ENCODE measurements at places on chromosomes 16 and 17.

DNA sequence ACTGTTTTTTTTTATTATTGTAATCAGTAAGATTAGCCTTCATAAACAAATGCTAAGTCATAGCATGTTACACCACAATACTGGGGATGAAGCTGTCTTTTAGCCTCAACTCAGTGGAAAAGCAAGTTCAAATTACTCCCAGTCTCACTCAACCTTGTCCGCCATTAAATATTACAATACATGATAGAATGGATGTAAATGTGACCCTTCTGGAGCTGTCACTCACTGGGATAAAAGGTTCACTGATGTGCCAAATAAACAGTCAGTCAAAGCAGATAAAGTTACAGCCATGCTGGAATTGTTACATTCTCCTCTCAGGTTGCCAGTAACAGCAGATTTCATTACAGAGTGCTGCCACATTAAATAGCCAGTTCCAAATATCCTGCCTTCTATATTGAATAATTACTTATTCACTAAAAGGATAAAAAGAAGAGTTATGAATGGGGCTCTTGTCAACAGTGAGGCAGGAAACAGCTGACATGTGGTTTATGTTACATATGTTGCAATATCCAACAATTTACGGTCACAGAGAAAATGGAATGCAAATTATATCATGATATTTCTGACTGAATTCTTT, 53.4 kb downstream of the BRIP1 start:
- DNase-seq = no peak

GRCh38 chr16:27374804-27375425, 27.1 kb upstream of the IL21R start:
- DNase-seq = no peak

GRCh38 chr16:19700319-19700781, 17.7 kb downstream of the KNOP1 start:
- DNase-seq = no peak

DNA sequence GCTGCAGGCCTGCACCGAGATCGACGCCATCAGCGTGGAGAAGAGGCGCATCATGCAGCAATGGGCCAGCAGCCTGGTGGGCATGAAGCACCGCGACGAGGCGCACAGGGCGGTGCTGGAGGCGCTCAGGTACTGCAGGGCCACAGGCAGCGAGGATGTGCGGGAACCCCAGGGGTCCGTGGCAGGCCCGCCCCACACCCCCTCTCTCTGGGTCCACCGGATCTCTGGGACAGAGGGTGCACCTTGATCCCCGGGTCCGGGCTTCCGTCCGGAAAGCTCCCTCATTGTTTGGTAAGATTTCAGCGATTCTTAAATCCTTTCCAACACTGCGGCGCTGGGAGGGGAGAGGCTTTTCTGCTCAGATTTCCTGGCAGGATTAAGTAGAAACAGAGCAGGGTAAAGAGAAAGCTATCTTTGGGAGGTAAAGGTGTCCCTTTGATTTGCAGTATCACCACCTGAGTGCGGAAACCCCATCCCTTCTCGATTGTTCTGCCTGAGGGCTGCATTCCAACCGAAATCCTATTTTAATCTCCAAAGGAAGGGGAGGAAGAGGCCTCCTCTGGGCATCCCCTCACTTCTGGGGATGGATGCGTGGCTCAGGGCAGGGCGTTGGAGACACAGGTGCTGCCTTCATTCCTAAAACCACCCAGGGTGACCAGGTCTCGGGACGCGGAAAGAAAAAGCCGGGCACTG, 29.2 kb downstream of the CCDC40 start:
- DNase-seq = no peak

DNA sequence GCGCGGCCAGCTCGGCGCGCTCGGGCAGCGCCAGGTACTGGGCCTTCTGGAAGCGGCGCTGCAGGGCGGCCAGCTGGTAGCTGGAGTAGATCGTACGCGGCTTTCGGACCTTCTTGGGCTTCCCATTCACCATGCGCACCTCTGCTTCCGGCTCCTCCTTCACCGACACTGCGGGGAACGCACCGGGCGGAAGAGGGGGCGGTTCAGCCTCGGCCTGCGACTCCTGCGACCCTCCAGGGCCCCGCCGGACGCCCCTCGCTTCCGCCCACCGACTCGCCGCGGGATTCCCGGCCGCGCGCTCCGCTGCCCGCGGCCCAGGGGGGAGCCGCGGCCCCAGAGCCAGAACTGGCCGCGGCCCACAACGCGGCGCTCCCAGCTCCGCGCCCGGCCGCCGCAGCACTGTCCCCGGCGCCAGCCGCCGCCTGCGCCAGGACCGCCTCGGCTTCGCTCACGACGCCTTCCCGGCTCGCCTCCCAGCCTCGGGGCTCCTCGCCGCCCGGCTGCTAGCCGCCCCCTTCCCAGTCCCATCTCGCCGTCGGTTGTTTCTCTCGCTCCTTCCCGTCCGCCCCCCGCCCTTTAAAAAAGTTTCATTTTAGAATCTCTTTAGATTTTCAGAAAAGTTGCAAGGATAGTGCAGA, 1.5 kb downstream of the DLX3 start:
- no peak for DNase-seq

DNA sequence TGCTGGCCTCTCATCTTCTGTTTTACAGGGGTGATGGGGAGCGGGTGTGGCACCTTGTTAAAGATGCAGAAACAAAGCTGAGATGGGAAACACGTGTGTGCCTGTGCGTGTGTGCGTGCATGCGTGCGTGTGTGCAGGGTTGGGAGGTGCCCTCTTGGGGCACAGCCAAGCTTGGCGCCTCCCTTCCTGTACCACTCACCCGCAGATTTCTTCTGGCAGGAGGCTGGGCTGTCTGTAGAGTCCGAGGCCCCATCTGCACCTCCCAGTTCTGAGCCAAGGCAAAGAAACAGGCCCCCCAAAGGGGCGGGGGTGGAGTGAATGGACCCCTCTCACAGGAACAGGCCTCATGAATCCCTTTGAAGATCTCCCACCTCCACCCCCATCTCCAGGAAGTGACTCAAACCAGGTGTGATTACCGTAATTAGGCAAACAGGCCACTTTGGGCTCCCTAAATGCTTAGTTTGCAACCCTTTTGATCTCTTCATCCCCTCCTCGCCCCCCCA, 20.9 kb downstream of the TNS4 start:
- DNase-seq = peak; percentile 58

DNA sequence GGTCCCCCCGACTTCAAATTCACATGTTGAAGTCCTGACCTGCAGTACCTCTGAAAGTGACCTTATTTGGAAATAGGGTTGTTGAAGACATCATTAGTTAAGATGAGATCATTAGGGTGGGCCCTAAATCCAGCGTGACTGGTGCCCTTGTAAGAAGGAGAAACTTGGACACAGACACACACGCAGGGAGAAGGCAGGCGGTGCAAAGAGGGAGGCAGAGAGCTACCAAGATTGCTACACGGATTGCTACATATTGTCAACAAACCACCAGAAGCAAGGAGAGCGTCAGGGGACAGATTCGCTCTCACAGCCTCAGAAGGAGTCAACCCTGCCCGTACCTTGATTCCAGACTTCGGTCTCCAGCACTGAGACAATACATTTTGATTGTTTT, 6.8 kb upstream of the WBP2 start:
- no peak for DNase-seq

- DNase-seq = no peak
Measured at GRCh38 chr16:12341423-12341822, 364.9 kb downstream of the SNX29 start.

DNA sequence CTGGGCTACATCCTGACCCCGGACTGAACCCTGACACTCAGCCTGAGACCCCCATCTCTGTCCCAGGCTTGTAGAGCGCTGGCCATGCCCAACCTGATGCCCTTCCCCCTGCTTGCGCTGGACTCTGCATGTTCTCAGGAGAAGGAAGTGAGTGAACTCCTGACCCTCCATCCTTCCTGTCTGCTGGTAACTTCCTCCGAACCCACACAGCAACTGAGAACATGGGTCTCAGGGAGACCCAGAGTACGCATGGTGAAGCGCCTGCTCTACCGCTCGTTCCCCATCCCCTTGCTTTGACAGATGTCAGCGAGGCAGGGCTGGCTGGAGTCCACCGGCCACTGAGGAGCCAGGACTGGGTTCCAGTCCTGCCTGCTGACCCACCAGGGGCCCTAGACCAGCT, 6.1 kb downstream of the CAMKK1 start:
- no peak for DNase-seq

GRCh38 chr17:21674242-21674731, 18.0 kb upstream of the KCNJ18 start:
- DNase-seq = no peak

DNA sequence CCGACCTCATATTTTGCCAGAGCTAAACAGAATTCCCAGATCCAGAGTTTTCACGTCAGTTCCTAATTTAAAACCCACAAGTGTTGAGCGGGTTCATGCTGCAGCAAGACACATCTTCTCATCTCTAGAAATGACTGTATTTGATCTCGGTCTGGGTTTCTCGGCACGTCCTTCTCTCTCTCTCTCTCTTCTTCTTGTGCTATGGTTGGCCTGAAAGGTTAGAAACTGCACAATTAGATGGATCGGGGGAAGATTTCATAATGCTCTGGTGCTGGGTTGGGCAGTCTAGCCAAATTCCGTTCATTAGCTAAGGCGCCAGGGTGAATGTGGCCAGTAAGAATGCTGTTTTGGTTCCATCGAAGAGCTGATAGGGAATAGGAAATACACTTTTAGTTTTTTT, 158.9 kb upstream of the NOG start:
- DNase-seq = no peak

GRCh38 chr16:12171706-12172105, 195.2 kb downstream of the SNX29 start:
- DNase-seq = no peak

GRCh38 chr16:28149011-28149888, 62.5 kb downstream of the XPO6 start:
- no peak for DNase-seq

GRCh38 chr17:586920-587685, 127.5 kb downstream of the VPS53 start:
- DNase-seq = no peak

DNA sequence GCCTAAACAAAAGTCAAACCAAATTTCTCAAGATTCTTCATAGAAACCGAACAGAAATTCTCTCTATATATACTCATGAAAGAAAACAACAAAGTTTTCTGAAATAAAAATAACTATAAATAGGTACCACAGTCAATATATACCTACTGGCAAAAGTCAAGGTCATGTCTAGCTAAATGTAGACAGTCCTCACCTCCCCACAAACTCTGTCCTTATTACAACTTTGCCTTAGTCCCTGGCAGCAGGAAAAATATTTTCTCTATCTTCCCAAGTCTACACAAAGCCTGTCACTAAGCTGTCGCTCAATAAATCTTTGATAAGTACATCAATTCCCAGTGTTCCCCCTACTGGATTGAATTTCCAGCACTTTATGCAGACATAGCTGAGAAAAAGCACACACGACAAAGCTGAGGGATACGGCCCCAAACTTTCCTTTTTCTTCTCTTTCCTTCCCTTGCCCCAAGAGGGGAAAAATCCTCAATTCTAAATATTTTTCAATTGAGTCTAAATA, 2.7 kb downstream of the CFAP20 start:
- no peak for DNase-seq
